ENCODE measurements at places on chromosomes 12 and 14.

GRCh38 chr14:71004481-71004880, 97.2 kb downstream of the PCNX1 start:
- no peak for DNase-seq
- no peaks in the 10 kb centered on the region for H3K4me1 ChIP-seq
- H3K27me3 ChIP-seq, result no peaks in the 10 kb centered on the region

DNA sequence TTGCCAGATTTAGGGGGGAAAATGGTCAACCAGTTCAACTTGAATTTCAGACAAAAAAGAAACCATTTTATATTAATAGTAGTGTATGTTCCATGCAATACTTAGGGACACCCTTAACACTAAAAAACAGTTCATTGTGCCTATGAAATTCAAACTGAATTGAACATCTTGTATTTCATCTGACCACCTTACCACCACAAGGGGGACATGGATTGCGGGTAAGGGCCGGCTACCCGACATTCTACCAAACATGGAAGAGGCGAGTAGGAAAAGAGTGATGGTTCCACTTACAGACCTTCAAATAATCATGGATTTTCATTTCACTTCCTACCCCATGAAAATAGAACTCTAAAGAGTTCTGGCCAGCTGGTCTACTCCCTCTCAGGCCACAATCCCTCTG, 10.3 kb upstream of the STK38L start:
- no peaks in the 10 kb centered on the region for H3K27me3 ChIP-seq
- peaks cover 5% of the 10 kb centered on the region for H3K4me1 ChIP-seq
- no peaks in the 10 kb centered on the region for H3K36me3 ChIP-seq
- H3K27ac ChIP-seq, result no peak overlapping the region
- no peak overlapping the region for H3K4me3 ChIP-seq

DNA sequence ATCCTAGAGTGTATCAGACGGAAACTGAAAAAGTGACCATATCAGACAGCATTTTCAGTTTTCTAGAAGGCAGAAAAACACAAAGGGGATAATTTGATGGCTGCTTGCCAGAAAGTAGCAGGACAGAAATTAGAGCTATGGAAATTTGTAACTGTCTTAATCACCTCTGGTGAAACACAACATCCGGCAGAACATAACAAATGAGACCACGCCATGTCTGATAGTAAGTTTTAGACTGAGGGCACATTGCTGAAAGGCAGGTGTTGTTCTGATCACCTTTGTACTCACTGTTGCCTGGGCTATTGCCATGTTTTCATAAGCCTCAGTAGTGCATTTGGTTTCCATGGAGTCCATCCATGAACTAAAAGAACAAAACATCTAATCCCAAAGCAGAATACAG, 290.3 kb downstream of the PAWR start:
- H3K4me3 ChIP-seq, result no peak overlapping the region
- peaks cover 8% of the 10 kb centered on the region for H3K4me1 ChIP-seq
- H3K27ac ChIP-seq, result no peak overlapping the region
- DNase-seq, result no peak
- H3K36me3 ChIP-seq, result no peaks in the 10 kb centered on the region

- no peak for DNase-seq
- H3K4me3 ChIP-seq, result no peak overlapping the region
- no peaks in the 10 kb centered on the region for H3K27me3 ChIP-seq
- no peaks in the 10 kb centered on the region for H3K36me3 ChIP-seq
These were observed 130.8 kb upstream of the PTPRQ start for GRCh38 chr12:80313209-80313608.

- H3K36me3 ChIP-seq, result peaks cover 6% of the 10 kb centered on the region
- H3K27me3 ChIP-seq, result no peaks in the 10 kb centered on the region
- H3K27ac ChIP-seq, result no peak overlapping the region
- DNase-seq, result no peak
These were observed 57.6 kb downstream of the CRADD start for GRCh38 chr12:93734784-93735183.

DNA sequence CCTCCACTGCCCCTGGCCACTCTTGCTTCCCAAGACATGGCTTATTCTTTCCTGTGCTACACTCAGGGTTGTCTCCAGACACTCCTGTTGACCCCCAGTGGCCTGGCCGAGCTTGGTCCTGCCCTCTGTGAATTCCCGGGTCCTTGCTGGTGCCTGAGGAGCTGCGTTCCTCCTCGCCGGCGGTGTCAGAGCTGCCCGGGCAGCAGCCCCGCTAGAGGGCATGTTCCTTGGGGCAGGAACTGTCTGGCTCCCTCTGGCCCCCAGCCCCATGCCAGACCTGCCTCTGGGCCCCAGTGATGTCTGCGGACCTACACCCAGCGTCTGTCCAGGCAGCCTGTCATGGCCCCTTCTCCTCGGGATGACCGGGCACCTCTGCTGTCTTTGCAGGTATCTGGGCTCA, 68.4 kb downstream of the AACS start:
- peaks cover 26% of the 10 kb centered on the region for H3K36me3 ChIP-seq
- DNase-seq, result no peak
- no peaks in the 10 kb centered on the region for H3K4me1 ChIP-seq

DNA sequence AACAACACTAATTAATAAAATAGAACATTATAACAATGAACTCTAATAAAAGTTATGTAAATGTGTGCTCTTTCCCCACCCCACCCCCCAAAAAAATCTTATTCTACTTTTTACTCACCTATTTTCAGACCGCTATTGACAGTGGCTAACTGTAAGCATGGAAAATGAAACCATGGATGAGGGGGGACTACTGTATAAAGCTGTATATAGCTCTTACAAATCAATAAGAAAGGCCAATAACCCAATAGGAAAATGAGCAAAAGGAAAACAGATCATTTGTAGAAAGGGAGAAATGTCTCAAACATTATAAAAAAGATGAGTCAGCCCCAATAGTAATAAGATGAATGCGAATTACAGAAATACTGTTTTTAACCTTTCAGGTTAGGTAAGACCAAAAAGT, 27.4 kb downstream of the YEATS4 start:
- no peaks in the 10 kb centered on the region for H3K27me3 ChIP-seq
- DNase-seq, result no peak
- H3K4me1 ChIP-seq, result no peaks in the 10 kb centered on the region
- no peak overlapping the region for H3K27ac ChIP-seq
- no peak overlapping the region for H3K4me3 ChIP-seq
- H3K36me3 ChIP-seq, result peaks cover 15% of the 10 kb centered on the region

GRCh38 chr14:105180592-105181548, at the start of gene NUDT14:
Gene NUDT14 (minus strand): TSS chr14:105181312. CDS start chr14:105181209, 103 bp downstream.
- no peak for DNase-seq
- H3K36me3 ChIP-seq, result no peaks in the 10 kb centered on the region
- no peaks in the 10 kb centered on the region for H3K4me1 ChIP-seq
- peak within 1 kb of the TSS; percentile 20 for H3K27ac ChIP-seq
- H3K4me3 ChIP-seq, result peak within 1 kb of the TSS; percentile 64
- peaks cover 72% of the 10 kb centered on the region for H3K27me3 ChIP-seq

- no peak overlapping the region for H3K27ac ChIP-seq
- no peak for DNase-seq
- H3K4me1 ChIP-seq, result no peaks in the 10 kb centered on the region
- H3K36me3 ChIP-seq, result no peaks in the 10 kb centered on the region
- no peaks in the 10 kb centered on the region for H3K27me3 ChIP-seq
These were observed 1599.6 kb upstream of the TMEM132C start for GRCh38 chr12:126667339-126667738.

DNA sequence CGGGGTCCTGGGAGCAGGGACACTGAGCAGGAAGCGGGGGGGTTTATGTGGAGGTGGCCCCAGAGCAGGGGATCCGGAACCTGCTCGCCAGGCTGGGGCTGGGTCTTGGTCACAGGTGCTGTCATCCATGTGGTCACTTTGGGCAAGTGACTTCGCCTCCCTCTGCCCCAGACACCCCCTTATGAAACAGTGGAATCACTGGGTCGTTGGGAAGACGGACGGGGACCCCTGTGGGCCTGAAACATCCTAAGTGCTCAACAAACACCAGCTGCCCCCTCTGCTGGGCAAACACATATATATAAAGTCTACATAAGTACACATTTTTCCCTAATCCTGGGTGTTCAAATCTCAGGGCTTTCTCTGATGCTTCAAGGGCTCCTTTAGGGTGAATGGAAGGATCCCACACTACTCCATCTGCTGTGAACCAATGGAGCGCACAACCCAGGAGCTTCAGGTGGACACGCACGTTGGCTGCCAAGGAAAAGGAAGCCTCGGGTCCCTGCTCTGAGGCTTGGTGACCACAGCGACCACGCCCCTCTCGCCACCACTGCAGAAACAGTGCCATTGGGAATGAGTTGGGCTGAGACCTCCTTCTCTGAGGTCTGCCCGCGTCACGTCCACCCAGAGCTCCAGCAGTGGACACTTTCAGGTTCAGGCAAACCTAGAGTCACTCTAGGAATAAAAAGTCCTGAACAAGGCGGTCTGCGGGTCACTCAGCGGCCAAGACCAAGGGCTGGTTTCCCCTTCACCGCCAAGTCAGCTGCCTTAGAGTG, 54.6 kb downstream of the CDC42BPB start:
- no peak overlapping the region for H3K27ac ChIP-seq
- no peak for DNase-seq
- no peaks in the 10 kb centered on the region for H3K36me3 ChIP-seq
- no peak overlapping the region for H3K4me3 ChIP-seq

DNA sequence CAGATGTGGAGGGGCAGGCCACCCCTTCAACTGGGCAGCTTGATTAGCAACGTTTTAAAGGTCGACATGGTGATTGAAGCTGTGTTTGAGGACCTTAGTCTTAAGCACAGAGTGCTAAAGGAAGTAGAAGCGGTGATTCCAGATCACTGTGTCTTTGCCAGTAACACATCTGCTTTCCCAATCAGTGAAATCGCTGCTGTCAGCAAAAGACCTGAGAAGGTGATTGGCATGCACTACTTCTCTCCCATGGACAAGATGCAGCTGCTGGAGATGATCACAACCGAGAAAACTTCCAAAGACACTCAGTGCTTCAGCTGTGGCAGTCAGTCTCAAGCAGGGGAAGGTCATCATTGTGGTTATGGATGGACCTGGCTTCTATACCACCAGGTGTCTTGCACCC, 23.9 kb upstream of the AICDA start:
- H3K4me1 ChIP-seq, result peaks cover 32% of the 10 kb centered on the region
- H3K4me3 ChIP-seq, result no peak overlapping the region
- H3K27ac ChIP-seq, result no peak overlapping the region

DNA sequence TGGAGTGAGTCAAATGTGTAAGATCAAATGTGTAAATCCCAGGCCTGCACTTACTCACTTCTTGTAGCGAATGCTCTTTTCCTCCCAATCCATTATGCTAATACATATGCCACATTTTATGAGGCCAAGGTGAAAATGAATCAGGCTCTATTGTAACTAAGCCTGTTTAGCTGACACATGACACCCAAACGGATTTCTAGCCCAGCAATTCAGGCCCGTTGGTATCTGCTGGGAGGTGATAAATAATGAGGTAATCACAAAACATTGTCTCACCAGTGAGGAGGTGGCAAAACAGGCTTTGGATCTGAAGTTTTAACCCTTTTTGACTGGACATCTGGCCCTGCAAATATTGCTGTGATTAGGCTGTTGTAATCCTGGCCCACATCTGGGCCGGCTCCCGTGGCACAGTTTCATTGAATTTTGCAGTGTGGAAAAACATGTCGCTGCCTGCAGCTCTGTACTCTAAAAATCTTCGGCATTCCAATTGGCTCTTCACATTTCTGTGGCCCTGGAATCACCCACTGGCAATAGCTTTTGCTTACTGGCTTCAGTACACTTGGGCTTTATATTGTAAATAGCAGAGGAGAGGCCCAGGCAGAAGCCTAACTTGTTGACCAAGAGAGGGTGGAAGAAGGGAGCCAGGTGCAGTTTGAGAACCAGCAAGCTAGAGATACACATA, 106.1 kb downstream of the PAX9 start:
- H3K27ac ChIP-seq, result peak overlapping the region; percentile 63
- no peaks in the 10 kb centered on the region for H3K36me3 ChIP-seq
- H3K4me1 ChIP-seq, result no peaks in the 10 kb centered on the region
- no peak overlapping the region for H3K4me3 ChIP-seq
